Natural killer cell treated with Interleukin-12 subunit alpha and Interleukin-12 subunit beta and Interleukin-15 and Interleukin-18, amount 100 ng/mL, for 72 hours (primary cell): ENCODE measurements at places on chromosomes 13 and 19. TPM values are rescaled to one million over a fixed set of nuclear protein-coding genes. Genes with fewer than 3 reads are reported as not detected.

Gene ZNF439
- 9.5 TPM for total RNA-seq

Gene RHPN2
- 0.75 TPM for total RNA-seq

Gene VMAC
- 4.4 TPM for total RNA-seq

Gene RGL3
- total RNA-seq: not detected

Gene OR7C1
- total RNA-seq: not detected

Gene TIMM13
- 124 TPM for total RNA-seq

Gene PTH2
- not detected for total RNA-seq

Gene DAZAP1
- 282 TPM for total RNA-seq

Gene ZNF429
- 10.9 TPM for total RNA-seq

Gene BICRA
- total RNA-seq: 17.5 TPM

Gene ERF
- total RNA-seq: 29.5 TPM

Gene ATP8A2
- total RNA-seq: 0.14 TPM

Gene HRC
- total RNA-seq: not detected

Gene TPTE2
- not detected for total RNA-seq

Gene STXBP2
- 247 TPM for total RNA-seq

Gene PLK5
- not detected for total RNA-seq

Gene ZNF723
- total RNA-seq: not detected
